NCI-H774 (cell line): ENCODE measurements at places on chromosomes 4 and X.

DNA sequence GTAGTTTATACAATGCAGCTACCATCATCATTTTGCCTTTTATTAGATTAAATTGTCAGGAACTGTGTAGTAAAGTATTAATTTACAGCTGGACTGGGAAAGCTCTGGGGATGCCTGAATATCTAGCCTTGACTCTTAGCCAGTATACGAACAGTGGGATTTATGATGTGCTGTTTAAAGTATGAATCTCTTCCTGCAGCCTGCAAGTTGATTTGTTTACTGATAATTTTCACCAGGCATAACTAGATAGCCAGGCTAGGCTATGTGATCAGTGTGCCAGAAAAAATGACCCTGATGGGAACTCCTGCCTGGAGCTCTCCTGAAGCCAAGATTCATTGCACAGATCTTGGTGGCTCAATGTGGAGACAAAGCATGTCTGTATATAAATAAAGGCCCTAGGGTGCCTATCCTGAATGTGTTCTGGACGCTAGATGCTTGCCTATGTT lies 119.2 kb downstream of the SCLT1 start:
- DNase-seq: no peak

- DNase-seq: no peak
These were observed 33.5 kb upstream of the SETD7 start for GRCh38 chr4:139589336-139590018.

GRCh38 chr4:155974476-155974749 lies 20.7 kb upstream of the CTSO start:
- no peak for DNase-seq

DNA sequence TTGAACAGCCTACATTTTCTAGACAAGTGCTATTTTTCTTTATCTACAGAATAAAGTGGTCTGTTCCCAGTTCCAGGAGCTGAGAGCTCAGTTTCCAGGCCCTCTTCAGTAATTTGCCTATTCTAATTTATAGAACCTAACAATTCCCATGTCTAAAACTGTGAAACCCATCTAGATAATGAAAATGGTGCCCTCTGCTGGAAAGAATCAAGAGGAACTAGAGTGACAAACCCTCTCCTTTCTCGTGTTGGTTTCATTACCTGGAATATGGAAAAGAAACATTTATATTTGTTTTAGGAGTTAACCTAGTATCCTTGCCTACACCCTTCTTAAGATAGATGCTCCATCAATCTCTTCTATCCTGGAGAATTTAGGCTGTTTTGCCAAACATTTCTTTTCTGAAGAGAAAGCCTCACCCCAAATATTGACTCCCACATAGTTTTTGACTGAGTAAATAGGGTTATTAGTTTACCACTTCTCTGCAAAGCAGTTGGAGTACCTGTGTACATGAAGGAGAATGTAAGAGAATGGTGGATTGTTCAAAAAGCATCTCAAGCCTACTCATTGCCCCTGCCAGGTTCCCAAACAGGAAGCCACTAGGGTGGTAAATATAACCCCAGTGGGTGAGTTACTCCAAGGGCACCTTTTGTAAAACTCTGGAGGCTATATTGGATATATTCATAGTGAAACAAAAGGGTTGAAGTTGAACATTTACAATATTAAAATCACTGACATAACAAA lies 121.6 kb downstream of the RASL11B start:
- DNase-seq: peak; percentile 44

DNA sequence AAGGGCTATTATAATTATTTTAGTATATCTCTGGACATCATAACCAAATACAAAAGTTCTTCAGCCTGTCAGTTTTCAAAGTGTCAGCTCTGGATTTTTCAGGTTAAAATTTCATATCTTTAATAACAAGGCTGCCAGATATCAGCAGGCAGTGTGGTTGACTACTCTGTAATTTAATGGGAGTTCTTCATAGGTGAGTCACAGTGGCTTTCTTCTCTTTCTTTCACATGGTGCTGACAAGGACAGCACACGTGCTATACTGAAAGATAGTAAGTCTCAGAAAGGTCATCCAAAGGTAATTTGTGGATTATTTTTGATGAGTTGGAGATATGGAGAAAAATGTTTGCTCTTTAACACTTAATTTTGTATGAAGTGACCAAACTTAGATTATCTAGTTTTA lies 43.2 kb downstream of the GALNT7 start:
- no peak for DNase-seq

GRCh38 chr4:110032603-110033002 lies 119.9 kb downstream of the EGF start:
- DNase-seq: no peak

- DNase-seq: no peak
These were observed 162.5 kb downstream of the ATP10D start for GRCh38 chr4:47647544-47647943.

GRCh38 chr4:126396121-126396520 lies 1081.4 kb downstream of the FAT4 start:
- DNase-seq: no peak

GRCh38 chrX:111131572-111131971 lies 35.6 kb downstream of the PAK3 start:
- DNase-seq: no peak

GRCh38 chr4:89294573-89295269 lies 12.9 kb downstream of the GPRIN3 start:
- no peak for DNase-seq

- DNase-seq: no peak
These were observed 6.9 kb downstream of the CXCL10 start for GRCh38 chr4:76016393-76016792.

DNA sequence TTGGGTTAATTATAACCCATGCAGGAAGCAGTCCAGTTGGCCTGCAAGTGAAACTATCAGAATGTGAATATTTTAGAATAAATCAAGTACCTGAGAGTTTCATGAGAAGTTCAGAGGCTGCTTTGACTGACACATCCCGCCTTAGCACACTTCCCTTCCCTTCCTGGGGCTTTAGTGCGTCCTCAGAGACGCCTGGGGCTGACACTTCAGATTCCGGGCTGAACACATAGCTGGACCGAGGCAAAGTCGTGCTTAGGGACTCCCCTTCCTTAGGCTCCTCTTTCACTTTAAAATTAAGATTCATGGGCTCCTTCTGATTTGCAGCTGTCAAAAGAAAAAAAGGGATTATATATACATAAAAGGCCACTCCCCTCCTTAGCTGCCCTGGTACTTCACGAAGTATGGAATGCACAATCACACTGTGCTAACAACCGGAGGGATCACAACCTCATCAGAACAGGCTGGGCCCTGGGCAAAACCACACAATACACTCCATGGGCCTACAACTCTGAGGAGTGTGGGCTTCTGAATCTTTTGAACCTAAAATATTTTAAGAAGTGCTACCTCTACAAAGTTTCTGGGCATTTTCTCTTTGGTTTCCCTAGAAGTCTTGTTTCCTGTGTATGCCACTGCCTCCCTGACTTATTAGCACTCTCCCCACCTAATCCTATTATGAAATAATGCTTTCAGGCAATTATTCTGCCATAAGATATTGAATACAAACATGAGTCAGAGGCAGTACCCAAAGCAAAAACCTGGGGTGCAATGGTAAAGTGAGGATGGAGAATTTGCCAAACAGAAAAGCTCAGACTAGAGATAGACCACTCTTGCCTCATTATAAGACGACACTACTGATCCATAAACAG lies 68.2 kb downstream of the ZNF827 start:
- no peak for DNase-seq

GRCh38 chr4:154366956-154367355 lies 124.6 kb downstream of the DCHS2 start:
- no peak for DNase-seq

- peak; percentile 67 for DNase-seq
These were observed 4.7 kb downstream of the RASGEF1B start for GRCh38 chr4:81466841-81467671.

GRCh38 chr4:166987026-166987425 lies 247.3 kb downstream of the SPOCK3 start:
- DNase-seq: no peak

- DNase-seq: no peak
These were observed 444 bp upstream of the APBB2 start for GRCh38 chr4:41214825-41215146.

GRCh38 chr4:95516528-95517017 lies 32.2 kb downstream of the UNC5C start:
- DNase-seq: no peak

DNA sequence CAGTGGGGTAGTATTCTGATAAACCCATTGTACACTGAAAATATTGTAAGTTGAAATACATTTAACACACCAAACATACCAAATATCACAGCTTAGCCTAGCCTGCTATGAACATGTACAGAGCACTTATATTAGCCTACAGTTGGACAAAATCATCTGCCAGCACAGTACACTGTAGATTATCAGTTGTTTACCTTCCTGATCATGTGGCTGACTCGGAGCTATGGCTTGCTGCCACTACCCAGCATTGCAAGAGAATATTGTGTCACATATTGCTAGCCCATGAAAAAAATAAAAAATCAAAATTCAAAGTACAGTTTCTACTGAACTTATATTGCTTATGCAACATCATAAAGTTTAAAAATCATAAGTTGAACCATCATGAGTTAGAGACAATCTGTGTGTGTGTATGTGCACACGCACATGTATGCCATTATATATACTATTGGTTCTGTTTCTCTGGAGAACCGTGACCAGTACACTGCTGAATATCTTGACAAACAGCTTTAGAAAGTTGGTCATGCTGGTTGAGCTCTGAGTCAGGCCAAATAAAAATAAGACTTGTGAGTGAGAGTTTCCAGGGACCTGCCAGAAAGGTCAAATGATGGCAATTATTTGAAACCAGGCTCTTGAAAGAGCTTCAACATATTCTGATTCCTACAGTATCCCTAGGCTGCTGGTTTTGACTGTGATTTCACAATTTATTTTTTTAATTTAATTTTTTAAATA lies 238.5 kb downstream of the PRR32 start:
- no peak for DNase-seq

- no peak for DNase-seq
These were observed 24.5 kb upstream of the HNRNPD start for GRCh38 chr4:82398263-82398662.

DNA sequence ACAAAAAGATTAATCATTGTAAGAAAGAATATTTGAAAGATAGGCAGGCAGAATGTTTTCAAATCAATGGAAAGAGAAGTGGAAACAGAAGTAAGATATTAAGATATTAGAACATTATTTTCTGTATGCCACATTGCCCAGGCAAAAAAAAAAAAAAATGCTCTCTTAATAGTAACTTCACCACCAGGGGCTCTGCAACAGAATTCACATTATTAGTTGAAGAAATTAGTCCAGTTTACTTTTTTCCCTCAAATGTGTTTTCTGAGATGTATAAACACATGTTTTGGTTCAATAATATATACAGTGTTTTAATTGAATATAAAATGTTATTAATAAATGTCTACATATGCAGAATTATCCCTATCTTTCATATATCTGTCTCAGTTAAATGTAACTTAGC lies 78.0 kb upstream of the ADAD1 start:
- DNase-seq: no peak
